NCI-H187 treated with DMSO at 0.1 percent for 48 hours (cell line): ENCODE measurements at places on chromosomes 13 and 19.

DNA sequence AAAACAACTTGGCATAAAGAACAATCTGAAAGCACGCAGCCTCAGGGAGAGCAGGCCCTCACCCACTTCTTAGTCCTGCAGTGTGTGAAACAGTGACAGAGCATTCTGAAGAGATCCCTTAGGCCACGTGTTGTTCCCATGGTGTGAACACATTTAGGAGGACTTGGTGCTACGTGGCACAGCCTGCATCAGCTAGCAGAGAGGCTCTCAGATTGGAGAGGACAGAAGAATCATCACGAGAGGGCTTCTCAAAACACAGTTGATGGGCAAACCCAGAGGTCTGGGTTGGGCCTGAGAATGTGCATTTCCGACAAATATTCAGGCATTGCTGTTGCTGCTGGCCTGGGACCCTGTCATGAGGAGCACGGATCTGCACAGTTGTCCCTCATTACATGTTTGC is 26.1 kb upstream of the TFDP1 start:
- no peak for DNase-seq

DNA sequence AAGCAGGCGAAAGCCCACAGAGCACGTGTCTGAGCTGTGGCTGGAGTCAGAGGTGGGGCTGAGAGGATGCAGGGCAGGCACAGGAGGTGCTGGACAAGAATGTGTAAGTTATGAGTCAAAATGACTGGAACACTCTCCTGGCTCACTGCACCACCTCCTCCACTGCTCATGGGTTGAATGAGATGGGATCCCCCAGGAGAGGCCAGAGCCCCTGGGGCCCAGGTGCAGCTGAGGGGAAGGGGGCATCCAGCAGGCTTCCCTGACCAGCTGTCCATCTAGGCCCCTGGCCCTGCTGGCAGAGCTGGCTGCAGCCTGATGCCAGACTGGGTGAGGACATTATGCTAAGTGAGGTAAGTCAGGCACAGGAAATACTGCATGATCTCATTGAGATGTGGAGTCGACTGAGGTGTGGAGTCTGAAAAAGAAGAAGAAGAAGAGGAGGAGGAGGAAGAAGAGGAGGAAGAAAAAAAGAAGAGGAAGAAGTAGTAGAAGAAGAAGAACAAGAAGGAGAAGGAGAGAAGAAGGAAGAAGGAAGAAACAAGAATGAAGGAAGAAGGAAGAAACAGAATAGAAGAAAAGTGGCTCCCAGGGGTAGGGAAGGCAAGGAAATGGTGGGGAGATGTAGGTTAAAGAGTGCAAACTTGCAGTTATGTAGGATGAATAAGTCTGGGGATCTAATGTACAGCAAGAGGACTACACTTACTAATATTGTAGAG is 747.4 kb downstream of the UQCRFS1 start:
- no peak for DNase-seq

DNA sequence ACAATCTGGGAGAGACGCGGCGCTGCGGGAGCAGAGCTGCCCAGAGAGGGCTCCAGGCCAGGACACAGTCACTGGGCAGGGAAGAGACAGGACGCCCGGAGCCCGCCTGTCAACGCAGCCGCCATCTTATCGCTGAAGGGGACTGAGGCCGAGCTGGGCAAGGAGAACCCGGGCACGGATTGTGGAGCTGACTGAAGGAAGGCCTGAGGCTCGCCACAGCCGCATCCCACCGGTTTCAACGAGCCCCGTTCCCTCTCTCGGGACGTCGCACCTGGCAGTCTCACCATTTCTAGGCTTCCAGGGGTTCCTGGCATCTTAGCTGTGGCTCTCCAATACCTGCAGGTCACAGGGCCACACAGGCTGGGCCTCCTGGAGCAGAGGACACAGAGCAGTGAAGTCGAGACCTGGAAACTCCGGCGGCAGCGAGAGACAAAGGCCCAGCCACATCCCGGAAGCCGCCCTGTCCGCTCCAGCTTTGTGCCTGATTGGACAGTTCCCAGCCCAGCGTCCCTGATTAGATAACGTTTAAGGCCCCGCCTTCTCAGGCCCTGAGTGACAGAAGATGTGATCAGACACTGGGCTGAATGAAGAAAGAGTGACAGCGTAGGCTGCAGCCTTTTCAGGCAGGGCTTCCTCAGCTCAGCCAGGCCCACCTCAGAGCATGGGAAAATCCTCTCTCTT is at the start of gene ZNF91:
ZNF91 (minus strand) TSS at position 431 of the 681 bp plus-strand sequence; CDS start at position 314, 117 bp downstream.
- DNase-seq = no peak

GRCh38 chr19:52444506-52444905 is 8.8 kb upstream of the ZNF578 start:
- DNase-seq = no peak

DNA sequence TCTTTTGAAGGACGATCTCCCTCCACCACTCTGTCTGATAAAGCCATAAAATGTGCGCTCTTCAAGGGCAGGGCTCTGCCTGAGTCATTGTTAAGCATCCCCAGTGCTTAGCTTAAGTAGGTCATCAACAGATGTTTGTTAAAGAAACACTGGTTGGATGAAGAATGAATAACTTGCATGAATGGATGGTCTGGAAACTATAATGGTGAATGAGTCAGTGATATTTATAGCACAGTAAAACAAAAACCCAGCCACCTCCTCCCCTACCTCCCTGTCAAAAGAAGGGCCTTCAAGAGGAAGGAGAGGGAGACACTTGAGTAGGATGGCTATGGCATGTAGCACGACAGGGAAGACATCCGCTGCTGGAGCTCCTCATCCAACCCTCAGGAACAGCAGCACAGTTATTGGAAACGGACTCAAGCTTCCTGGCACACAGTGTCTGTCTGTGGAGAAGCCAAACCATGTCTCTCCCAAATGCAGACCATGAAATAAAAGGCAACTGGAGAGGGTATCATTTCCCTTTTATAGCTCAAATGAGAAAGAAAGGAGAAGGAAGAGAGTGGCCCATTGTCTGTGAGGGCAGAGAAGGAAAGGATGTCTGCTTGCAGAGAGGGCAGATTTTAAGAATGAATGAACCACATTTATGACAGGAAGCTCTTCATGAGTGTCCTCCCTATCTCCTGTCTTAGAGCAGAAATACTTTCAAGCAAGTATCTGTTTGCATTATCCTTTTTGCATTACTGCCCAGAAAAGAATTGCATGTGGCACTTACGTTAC is 183.5 kb upstream of the UBL3 start:
- DNase-seq = peak; percentile 20

DNA sequence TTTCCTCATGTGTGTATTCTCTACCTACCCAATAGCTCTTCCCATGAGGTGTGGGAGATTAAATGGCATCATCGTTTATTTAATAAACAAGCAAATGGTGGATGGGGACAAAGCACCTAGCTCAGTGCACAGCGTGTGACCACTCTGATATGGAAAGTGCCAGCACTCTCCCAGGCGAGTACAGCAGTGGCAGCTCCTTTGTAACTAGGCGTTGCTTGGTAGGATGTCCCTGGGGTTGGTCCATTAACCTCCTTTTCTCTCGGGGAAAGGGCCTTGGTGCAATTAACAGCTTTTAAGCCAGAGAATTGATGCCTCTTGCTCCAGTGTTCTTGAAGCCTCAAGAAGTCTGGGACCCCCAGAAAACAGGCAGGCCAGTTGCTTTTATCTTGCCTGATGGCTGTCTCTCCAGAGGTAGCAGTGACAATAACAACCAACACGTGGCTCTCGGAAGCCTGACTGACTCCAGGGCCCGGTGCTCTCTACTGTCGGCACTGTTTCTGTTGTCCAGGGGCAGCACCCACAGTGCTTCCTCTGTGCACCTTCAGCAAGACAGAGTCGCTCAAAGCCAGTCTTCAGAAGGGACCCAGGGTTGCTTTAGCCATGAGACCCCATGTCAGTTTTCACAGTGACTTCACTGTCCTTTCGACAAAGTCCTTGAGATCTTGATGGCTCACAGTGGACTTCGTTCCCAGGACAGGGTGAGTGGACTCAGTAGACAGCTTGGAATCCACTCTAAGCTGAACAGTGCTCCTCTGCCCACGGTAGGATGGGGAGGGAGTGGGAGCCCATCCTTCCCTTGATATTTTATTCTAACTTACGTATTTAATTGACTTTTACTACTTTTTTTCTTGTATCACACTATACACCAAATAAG is 33.9 kb upstream of the NPAS1 start:
- no peak for DNase-seq

DNA sequence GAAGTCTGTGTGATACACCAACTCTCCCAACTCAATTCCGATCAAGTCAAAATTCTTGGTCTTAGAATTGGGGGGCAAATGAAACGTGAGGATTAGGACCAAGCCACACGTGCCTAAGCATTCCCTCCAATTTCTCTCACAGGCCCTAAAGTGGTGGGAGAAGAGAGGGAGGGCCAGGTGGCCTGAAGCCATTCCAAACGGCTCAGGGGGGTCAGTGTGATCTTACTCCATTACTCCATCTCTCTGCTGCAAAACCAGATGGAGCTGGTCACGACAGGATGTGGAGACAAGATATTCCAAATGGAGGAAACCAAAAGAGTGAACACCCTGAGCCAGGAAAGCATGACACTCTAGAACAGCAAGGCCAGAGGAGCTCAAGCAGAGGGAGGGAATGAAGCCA is 195.4 kb downstream of the FOXO1 start:
- DNase-seq = no peak

GRCh38 chr13:72255908-72256307 is 388.9 kb upstream of the DACH1 start:
- no peak for DNase-seq

- no peak for DNase-seq
These were observed 76.5 kb upstream of the GPR12 start for GRCh38 chr13:26837102-26837501.

GRCh38 chr13:40096357-40096901 is 441.0 kb downstream of the COG6 start:
- DNase-seq = no peak

- no peak for DNase-seq
These were observed 764.4 kb downstream of the LIG4 start for GRCh38 chr13:107450931-107451330.

DNA sequence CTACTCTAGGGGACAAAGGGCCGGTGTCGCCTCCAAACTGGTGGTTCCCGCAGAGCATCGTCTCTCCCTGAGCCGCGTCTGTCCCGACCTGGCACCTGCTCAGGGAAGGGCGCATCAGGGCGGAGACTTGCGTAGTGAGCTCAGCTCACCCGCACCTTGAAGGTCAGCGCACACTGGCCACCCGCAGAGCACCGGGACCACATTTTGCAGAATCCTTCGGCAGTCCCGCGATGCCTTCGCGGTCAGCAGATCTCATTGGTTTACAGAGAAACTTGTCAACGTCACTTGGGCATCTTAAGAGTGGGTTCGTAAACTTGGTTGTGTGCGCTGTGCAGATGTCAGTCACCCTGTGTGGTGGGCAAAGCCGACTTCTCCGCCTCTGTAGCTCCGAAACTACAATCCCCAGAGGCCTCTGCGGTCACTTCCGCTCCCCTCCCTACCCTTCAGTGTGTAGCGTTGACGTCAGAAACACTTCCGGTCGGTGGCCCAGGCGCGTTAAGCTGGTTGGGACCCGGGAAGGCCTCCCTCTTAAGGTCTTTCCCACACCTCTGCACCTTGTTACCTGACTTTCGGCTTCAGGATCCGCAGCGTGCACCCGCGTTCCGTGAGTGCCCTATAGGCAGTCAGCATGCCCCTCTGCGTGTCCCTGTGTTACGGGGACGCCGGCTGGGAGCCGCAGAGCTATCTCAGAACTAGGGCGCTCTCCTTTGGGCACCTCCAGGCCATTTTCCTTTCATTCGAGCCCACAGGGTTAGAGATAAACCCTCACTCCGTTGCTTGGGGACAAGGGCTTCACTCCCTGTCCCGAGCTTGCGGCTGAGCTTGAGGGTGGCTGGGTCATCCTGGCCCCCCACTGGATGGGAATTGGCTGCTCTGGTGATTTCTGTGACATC is 36.5 kb upstream of the ZNF527 start:
- DNase-seq = peak; percentile 23

GRCh38 chr13:50682002-50682401 is 161.5 kb downstream of the DLEU7 start:
- DNase-seq = no peak

GRCh38 chr13:33263976-33264619 is 21.5 kb downstream of the STARD13 start:
- DNase-seq = no peak

DNA sequence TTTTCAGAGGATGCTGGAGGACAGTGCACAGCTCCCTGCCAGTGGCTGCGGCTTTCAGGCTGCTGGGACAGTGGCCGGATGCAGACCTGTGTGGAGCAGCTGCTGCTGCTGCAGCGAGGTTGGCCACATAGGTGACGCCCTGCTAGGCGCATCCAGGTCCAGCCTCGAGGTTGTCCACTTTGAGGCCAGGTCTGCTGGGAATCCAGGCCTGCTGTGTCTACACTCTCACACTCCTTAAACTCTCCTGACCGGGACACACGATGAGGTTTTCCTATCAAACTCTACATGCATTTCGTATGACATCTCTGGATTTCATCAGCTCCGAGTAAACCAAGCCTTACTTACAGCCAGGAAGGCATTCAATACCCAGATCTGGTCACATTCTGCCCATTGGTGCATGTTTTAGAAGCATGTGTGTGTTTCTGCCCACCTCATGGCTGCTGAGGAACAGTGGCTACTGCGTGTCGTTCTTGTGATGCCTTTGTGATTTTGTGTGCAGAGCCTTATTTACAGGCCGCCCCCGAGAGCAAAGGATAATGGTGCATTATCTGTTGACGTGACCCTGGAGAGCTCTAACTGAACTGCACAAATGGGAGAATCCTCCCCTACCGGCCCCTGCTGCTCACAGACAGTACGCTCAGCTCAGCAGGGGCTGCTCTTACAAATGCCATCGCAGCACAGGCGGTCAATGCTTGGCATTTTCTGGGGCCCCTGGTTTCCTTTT is 12.3 kb upstream of the MCF2L start:
- DNase-seq = no peak

- no peak for DNase-seq
These were observed 97.5 kb downstream of the TNFRSF19 start for GRCh38 chr13:23667750-23668149.

DNA sequence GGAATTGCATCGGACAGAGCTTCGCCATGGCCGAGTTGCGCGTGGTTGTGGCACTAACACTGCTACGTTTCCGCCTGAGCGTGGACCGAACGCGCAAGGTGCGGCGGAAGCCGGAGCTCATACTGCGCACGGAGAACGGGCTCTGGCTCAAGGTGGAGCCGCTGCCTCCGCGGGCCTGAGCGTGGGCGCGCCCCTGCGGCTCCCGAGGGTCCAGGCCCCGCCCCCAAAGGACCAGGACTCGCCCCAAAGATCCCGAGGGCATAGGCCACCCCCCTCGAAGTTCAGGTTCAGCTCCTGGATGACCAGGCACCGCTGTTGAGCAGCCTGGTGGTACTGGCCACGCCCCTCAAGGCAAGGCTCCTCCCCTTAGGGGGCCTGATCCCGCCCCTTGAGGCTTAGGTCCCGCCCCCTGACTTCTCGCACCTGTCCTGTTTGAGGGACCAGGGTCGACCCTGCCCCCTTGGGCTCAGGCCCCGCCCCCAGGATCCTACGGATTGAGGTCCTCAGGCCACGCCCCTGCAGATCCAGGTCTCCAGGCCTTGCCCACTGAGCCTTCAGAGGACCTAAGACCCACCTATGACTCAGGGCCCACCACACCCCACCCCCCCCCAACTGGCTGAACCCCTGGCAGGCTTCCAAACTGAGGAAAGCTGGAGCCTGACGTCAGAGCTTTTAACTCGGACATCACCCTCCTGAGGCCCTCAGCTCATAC is 43.1 kb downstream of the CYP4F22 start:
- no peak for DNase-seq

GRCh38 chr19:19257836-19258588 is 15.1 kb downstream of the TM6SF2 start:
- DNase-seq = no peak

- no peak for DNase-seq
These were observed 6.1 kb downstream of the CAPN12 start for GRCh38 chr19:38737921-38738737.
